ENCODE measurements at places on chromosomes 3 and 15.

GRCh38 chr3:120512655-120513054, 61.9 kb upstream of the FSTL1 start:
- DNase-seq, result no peak

GRCh38 chr15:100169615-100170290, 172.0 kb downstream of the ADAMTS17 start:
- no peak for DNase-seq

- no peak for DNase-seq
Observed at GRCh38 chr3:196149831-196150301, 61.3 kb downstream of the ZDHHC19 start.

DNA sequence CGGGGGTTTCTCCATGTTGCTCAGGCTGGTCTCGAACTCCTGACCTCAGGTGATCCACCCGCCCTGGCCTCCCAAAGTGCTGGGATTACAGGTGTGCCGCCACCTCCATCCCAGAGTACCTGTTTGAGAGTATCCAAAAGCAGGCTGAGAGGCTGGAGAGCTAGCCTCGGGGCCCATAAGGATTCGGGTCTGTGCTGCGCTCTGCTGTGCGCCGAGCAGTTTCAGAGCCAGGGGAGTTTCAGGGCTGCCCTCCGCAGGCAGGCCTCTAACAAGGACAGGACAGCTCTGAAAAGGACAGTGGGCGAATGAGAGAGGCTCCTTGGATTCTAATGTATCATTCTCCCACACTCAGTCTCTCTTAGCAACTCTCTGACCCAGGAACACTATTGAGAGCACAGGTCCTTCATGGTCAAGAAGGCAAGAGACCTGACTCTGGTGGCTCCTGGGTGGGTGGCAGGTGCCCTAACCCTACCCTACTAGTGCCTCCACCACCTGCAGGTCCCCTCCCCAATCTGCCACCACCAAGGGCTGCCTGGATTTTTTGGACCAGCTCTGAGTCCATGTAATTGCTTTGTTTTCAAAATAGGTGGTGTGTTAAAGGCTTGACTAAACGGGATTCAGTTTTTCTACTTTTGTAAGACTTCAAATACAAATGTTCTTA, 27.8 kb downstream of the MAGEF1 start:
- DNase-seq, result no peak

DNA sequence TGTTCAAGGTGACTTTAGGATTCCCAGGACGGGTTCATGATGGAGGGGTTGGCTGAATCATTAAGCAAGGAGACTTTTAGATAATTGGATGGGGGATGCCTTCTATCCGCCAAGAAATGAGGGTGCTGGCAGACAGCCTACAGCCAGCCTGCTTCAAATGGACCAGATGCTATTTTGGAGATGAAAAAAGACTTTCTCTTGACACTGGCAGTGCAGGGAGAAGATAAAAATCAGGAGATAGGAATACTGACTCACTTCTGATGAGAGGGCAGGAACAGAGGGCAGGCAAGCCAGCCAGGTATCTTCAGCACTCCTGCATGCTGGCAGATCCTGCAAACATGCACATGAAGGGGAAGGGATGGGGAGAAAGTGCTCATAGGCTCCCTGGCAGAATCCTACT, 7.7 kb upstream of the SYN2 start:
- DNase-seq, result no peak

DNA sequence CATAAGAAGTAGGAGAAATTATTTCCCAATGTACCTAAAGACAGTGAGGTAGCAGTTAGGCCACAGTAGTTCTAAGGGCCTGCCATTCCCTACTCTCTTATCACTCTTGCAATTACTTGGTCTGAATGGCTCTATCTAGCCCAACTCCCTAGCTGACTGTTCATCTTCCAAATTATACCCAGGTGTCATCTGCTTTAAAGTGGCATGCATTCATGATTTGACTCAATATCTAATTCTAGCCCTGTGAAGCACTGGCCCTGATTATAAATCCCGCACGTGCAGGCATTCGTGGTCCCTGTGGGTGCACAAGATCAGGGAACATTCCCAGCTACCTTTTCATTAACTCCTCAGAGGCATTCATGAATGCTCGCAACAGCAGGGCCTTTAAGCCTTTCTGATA, 43.1 kb upstream of the ZNF774 start:
- no peak for DNase-seq

GRCh38 chr15:96360581-96361308, 30.2 kb downstream of the NR2F2 start:
- no peak for DNase-seq

GRCh38 chr3:4670352-4670751, 177.2 kb downstream of the ITPR1 start:
- DNase-seq, result no peak

DNA sequence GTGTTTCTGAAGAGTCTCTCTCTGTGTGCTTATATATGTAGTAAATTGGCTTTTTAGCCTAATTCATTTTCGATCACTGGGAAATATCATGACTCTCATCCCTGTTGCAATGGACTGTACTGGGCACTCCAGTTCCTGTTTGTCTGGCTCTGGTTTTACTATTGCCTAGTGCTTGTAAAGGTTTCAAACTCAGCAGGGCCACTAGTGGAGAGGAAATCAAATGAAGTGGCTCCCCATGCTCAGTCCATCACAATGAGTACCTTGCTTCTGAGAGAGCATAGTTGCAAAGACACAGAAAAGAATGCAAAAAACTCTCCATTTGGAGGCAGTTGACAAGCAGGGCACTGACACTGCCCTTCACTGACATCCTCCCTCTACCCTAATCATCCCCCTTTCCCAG, 167.8 kb downstream of the TAFA4 start:
- no peak for DNase-seq

DNA sequence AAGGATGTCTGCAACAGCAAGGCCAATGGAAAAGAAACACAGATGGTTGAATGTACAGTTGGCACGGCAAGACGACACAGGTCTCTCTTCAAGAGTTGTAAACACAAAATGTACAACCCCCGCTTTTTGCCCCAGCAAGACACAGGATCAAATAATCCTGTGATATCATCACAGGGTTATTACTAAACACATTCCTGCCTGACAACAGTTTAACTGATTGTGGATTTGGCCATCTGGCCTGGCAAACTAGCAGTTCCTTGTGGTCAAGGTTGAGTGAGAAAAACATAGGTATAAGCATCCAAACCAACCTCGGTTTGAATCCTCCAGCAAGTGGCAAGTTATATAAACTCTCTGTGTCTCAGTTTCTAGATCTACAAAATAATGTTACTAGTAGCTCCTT, 23.4 kb downstream of the PARP16 start:
- no peak for DNase-seq
